ENCODE measurements at places on chromosomes 2 and 18.

GRCh38 chr18:75474332-75474731, 46.8 kb upstream of the SMIM21 start:
- no peak for DNase-seq

DNA sequence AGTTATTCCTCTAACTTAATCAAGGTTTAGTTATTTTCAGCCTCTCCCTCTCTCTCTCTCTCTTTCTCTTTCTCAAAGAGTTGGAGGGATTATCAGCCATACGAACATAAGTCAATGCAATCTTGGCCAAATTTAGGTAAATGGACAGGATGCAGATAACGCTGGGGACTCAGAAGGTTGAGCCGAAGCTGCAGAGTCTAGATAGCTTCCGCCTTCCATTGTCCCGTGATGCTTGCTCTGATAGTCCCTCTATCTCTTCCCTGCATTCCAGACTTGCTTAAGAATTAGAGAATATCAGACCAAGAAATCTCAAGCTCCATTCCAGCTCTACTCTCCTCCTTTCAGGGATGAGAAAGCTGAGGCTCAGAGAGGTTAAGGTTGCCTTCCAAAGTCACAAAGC, 502.8 kb upstream of the TNP1 start:
- DNase-seq, result no peak

- DNase-seq, result no peak
These were observed 97.9 kb upstream of the RIOK3 start for GRCh38 chr18:23355206-23355605.

DNA sequence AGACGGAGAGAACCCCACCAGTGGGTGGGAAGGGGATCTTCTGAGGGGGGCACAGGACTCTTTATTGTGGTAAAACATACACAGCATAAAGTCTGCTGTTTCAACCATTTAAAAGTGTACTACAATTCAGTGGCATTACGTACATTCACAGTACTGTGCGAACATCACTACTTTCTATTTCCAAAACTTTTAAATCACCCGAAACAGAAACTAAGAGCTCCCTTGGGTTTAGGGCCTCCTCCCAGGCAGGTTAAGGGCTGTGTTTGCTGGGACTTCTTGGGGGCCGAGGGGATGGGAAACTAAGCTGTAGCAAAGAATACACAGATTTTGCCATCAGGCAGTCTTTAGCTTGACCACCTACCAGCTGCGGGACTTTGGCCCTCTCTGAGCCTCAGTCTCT, 242.0 kb downstream of the HAUS1 start:
- DNase-seq, result no peak

- no peak for DNase-seq
These were observed 1.0 kb upstream of the SNRNP200 start for GRCh38 chr2:96306370-96306769.

DNA sequence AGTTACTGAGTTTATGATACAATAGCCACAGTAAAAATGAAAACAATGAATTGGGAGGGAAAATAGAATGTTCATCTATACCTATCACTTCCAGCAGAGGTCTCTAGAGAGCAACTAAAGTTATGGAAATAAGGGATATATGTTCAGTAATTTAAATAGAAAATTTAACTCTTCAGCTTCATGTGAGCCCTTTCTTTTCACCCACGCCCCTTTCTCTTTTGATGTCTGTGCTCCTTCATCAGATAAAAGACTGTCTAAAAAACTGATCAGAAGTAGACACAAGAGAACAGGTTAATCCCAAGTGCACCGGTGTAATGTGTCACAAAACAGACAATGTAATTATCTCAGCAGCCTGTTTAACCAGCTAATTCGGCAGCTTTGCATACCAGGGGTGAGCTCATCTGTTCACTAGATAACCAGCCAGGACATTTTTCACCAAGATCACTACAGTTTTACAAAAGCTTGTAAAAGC, 238.5 kb upstream of the ERBB4 start:
- DNase-seq, result no peak

DNA sequence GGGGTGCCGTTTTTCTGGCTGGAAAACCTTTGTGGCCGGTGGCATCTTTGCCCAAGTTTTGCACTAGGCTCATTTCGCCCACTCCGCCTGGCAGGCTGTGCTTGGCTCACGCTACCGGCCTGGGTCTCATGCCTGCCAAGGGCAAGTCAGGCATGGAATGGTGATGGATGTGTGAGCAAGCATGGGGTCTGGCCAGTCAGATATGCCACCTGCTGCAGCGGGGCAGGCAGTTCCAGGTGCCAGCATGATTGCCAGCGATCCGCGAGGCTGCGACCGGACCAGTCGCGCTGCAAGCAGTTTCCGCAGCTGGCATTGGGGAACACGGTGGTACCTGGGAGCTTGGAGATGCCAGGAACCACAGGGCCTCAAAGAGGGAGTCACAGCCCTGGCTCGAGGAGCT, 40.6 kb downstream of the TAF1B start:
- no peak for DNase-seq

DNA sequence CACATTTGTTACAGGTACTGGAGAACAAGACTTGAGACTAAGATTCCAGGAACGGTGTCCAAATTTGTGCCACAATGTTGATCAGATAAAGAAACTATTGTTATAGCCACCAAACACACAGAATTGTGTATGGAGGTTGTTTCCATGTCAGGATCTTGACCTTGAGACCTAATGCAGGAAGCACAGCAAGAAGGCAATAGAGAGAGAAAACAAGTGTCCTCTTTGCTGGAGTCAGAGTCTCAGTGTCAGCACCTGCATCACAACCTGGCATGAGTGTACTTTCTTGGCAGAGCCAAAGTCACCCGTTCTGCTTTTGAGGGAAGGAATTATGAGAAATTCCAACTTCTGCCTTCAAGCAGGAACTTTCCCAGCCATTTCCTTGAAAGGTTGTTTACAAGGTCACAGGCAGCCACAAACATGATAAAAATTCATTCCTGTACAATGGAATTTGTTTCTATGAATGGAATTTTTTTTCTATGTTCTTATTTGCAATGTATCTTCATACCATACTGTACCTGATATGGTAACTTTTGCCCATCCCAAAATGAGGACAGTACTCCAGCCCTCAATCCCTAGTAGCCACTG, 118.4 kb downstream of the PKP4 start:
- DNase-seq, result no peak

- no peak for DNase-seq
These were observed 20.4 kb upstream of the SEMA4C start for GRCh38 chr2:96890252-96890651.

DNA sequence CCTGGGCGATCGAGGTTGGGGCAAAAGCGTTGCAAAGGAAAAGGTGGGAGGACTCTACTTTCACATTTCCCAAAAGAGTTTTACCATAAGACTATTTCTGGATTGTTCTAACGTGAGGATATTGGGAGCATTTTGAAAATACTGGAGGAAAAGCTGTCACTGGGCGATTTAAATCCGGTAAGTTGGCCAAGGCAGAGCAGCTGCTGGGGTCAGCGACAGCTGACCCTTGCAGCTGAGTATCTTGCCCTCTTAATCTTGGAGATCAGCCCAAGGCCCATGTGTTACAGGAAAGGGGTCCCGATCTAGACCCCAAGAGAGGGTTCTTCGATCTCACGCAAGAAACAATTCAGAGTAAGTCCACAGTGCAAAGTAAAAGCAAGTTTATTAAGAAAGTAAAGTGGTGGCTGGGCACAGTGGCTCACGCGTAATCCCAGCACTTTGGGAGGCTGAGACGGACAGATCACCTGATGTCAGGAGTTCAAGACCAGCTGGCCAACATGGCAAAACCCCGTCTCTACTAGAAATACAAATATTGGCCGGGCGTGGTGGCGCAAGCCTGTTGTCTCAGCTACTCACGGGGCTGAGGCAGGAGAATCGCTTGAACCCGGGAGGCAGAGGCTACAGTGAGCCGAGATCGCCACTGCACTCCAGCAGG, 964 bp upstream of the ST3GAL5 start:
- DNase-seq, result no peak

DNA sequence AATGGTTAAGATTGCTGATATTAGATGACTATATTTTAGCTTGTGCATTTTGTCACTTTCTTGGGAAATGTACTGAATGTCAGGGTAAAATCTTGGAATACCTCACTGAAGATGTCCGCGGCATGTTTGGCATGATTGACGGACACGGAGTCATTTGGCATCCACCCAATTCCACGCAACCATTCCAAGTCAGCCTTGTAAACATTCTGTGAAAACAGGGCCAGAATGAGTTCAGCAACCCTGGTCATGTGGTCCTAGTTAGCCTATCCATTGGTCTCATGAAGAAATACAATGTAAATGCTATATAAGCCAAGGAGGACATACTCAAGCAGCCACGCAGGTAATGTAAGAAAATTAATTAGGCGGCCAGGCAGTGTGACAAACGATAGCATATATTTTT, 159.5 kb downstream of the RIF1 start:
- no peak for DNase-seq

DNA sequence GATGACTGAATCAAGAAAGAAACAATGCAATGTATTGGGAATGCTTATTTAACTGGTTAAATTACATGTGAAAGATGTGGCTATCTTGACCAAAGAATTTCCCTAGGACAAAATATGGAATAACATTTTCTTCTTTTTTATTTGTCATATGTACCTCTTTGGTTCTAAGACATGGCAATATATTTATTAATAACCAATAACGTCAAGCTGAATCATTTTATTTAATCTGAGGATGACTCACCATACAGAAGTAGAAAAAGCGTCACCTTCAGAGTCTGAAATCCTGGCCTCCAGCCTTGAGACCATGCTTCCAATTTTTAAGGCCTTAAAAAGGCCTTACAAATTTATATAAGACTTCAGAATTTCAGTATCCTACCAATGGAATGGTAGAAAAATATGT, 1464.9 kb downstream of the SUCLG1 start:
- DNase-seq, result no peak

DNA sequence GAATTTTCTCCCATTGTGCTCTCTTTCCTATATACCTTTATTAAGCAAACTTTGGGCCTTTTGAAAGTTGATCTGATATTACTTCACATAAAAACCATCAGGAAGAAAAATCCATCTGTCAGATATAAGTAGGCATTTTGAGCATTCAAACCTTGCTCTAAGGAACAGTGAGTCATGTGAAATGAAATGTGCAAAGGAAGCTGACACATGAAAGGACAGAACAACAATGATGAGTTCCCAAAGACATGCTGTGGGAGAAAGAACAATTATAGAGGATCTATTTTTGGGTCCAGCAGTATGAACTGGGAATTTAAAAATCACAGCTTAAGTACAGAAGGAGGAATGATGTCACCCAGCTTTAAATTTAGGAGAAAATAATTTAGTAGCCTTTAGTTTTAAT, 18.1 kb downstream of the CALCRL start:
- no peak for DNase-seq

- DNase-seq, result no peak
These were observed 98.2 kb upstream of the FOSL2 start for GRCh38 chr2:28294451-28294850.

- DNase-seq, result no peak
These were observed 15.2 kb downstream of the TMEM247 start for GRCh38 chr2:46494596-46494995.

GRCh38 chr2:75390169-75390568, 170.6 kb downstream of the EVA1A start:
- no peak for DNase-seq
